ENCODE measurements at places on chromosomes 11 and 22.

DNA sequence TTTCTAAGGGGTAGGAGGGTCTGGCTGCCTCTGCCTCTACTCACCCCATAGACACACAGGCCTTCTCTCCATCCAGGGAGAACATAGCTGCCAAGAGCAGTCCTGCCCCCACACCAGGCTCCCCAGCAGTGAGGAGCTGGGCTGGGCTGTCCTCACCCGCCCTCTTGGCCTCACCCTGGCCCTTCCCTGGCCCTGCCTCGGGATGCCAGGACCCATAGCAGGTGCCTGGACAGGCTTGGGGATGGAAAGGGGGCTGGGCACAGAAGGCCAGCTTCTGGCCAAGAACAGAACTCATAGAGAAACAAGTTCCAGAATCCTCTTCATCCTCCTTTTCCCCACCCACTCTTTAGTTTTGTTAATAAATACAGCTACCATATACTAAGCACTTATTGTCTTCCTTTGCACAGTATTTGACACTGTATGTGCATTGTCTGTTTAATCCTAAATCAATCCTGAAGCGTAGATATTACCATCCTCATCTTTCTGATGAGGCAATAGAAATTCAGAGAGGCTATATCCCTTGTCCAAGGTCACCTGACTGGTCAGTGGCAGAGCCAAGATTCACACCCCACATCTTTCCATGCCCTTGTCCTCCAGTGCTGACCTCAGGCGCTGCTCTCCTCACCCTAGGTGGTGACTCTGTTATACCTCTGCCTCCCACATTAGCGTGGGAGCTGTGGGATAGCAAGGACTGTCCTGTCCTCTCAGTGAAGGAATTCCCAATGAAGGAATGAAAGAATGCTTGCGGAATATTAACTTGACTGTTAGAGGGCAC, 22.0 kb upstream of the MYOD1 start:
- no peak for DNase-seq

GRCh38 chr11:36010010-36010740, 66.3 kb downstream of the LDLRAD3 start:
- DNase-seq, result no peak

DNA sequence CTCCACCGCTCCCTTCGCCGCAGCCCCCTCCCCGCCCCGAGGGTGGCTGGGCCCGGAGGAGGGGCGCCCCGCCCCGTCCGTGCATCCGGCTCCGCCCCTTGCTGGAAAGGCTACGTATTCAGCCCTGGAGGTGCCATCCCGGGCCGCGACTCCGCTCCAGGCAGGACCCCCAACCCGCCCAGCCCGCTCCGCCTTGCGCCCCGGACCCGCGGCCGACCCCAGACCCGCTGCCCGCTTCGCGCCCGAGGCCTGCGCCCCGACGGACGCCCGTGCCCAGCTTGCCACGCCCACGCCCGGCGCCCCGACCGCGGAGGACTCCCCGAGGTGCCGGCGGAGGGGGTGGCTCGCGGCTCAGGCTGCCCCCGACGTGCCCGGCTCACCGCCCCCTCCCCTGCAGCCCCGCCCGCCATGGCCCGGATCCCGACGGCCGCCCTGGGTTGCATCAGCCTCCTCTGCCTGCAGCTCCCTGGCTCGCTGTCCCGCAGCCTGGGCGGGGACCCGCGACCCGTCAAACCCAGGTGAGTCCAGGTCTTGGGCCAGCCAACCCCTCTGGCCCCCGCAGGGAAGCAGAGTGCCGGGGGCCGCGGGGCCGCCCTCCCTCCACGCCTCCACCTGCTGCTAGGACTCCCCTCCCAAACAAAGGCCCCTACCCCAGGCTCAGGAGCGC, at the start of gene ADM2:
Gene ADM2 (plus strand): TSS at position 104 of the 667 bp plus-strand sequence. CDS start 305 bp downstream, at position 409.
- no peak for DNase-seq

GRCh38 chr11:105244160-105244825, 104.7 kb upstream of the CARD18 start:
- DNase-seq, result peak; percentile 76

DNA sequence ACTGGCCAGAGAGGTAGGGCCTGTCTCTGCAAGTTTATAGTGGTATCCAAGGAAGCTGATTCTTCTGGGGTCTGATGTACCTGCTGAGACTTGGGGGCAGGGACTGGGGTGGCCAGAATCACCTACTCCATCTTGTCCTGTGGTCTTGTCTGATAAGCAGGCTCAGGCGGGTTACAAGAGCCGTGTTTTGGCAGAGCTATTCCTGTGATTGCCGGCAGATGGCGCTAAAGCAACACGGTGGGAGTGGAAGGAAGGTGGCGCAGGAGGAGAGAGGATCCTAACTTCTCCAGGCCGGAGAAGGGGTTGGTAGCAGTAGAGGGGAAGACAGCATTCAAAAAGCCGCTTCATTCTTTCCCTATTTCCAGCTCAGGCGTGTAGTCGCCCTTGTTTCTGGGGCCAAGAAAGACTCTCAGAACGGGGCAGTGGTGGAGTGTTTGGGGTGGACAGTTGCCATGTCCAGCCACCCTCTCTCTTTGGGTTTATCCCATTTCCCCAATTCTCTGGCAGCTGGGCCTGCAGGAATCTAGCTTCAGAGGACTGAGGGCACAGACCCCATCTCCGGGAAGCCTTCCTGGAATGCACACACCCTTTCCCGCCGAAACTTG, 15.1 kb downstream of the CHRM1 start:
- peak; percentile 88 for DNase-seq

- DNase-seq, result no peak
These were observed 75.6 kb downstream of the BLID start for GRCh38 chr11:122040464-122040863.

Measured in inflammatory macrophage (primary cell).